Endodermal cell (in vitro differentiated cells): ENCODE measurements at places on chromosomes 4 and X.
A peak's percentile ranks its signal among the peaks of the same experiment; 100 is the strongest.

DNA sequence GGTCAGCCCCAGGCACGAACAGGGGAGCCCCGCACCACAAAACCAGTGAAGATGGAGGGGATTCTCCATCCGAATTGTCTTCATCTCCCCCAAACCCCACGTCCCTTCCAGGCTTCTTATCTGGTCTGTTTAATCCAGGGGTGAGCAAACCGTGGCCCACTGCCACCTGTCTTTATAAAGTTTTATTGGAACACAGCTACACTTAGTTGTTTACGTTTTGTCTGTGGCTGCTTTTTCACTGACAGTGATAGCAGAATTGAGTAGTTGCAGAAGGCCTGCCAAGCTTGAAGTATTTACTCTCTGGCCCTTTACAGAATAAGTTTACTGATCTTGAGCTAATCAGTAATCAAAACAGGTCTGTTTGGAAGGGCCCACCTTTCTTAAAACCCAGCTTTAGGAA lies 324.0 kb downstream of the ARHGAP10 start:
- no peak for DNase-seq

GRCh38 chr4:52646741-52647140 lies 12.4 kb downstream of the USP46 start:
- no peak for DNase-seq

DNA sequence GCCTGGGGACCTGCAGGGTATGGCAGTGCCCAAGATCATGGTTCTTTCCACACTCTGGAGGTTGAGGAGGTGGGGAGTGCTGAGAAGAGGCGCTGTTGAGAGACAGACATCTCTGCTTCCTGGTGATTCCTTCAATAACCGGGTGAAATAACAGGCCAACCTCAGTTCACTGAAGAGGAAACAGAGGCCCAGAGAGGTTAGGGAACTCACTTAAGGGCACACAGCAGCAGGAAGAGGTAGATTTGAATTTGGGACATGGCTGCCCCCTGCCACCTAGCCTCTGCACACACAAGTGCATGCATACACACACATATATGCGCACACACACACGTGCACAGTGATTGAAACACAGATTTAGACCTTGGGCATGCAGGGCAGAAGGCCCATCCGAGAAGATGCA lies 24.9 kb upstream of the HMX1 start:
- DNase-seq, result no peak

DNA sequence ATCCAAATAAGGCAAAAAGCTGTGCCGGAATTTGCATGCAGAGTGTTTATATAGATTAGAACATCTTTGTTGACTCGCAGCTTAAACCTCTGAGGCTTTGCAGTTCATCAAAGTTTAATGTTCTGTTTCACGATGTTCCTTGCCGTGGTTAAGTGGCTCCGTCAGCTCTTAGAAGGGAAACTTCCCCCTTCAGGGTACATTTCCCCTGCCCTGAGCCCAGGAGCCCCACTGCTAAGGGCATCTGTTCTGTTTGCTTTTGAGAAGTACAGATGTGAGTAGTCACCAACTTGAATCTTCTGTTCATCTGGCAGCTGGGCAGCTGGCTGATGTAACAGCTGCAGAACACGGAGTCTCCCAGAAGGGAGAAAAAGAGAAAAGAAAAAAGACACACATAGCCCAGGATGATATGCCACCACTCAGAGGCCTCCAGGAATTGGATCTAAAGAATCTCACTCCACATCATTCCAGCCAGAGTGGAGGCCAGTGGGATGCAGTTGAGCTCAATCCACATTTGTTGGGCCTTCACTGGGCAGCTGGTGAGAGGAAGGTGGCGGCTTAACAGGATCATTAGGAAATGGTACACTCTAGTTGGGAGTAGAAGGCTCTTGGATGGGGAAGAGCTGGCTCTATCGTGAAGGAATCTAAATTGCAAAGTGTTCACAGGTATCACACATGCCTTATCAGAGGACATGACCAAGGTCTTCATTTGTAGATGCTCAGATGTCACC lies 178.7 kb upstream of the RBPJ start:
- no peak for DNase-seq

DNA sequence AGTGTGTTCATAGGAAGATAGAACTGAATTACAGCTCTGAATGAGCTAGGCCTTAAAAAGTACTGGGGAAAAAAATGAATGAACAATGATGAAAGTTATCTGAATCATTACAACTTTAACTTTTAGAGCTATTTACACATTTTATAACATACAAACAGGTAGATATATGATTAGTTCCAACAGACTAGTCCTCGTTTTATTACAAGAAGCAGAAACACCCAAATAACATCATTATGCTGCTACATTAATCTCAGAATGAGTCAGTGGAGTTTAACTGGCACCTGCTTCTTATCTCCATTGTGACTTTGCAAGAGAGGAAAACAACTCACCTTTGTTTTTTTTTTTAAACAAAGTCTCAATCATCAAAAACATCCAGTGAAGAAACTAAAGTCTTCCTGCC lies 15.2 kb downstream of the ATP8A1 start:
- DNase-seq, result no peak

DNA sequence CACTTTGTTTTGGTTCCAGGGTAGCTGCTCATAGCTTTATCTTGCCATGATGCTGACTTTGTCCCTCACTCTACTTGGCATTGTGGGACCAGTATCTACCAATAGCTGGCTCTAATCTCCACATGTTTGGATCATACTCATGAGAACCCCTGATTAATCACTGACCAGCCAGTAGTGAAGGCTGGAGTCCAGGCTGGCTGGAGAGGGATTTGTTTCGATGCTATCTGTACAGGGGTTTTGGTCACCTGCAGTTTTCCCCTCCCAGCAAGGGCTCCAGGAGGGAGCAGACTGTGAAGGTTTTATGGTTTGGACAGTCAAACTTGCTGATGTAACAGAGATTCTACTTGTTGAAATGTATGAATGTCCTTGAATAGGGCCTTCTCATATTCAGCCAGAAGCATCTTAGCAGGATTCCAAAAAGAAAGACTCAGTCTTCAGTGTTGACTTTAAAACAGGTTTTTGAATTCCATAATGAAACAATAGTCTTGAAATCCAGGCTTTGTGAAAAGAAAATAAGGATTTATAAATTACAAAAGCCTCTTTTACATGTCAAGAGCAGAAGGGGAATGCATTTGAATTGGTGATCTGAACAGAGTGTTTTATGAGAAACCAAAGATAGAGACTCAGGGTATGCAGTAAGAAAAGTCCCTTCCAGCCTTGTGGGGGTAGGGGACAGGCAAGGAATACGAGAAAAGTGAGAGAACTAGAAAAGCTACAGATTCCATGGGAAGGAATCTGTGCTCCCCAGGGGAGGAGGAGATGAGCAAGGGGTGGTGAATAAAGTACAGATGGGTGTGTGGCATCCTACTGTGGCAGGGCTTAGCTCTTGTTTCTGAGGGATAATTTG lies 103.1 kb upstream of the SHISA3 start:
- peak; percentile 54 for DNase-seq

DNA sequence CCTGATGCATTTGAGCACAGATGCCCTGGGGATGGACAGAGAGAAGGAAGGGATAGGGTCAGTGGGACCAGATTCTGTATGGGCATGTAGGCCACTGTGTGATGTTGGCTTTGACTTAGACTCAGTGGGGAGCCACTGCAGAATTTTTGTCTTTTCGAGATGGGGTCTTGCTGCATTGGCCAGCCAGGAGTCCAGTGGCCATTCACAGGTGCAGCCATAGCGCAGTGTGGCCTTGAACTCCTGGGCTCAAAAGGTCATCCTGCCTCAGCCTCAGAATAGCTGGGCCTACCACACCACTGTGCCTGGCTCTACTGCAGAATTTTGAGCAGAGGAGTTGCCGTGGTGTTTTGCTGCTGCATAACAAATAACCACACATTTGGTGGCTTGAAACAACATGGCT lies 22.8 kb downstream of the TBC1D14 start:
- DNase-seq, result no peak

- peak; percentile 46 for DNase-seq
These were observed 2.2 kb downstream of the NMU start for GRCh38 chr4:55633903-55634302.

DNA sequence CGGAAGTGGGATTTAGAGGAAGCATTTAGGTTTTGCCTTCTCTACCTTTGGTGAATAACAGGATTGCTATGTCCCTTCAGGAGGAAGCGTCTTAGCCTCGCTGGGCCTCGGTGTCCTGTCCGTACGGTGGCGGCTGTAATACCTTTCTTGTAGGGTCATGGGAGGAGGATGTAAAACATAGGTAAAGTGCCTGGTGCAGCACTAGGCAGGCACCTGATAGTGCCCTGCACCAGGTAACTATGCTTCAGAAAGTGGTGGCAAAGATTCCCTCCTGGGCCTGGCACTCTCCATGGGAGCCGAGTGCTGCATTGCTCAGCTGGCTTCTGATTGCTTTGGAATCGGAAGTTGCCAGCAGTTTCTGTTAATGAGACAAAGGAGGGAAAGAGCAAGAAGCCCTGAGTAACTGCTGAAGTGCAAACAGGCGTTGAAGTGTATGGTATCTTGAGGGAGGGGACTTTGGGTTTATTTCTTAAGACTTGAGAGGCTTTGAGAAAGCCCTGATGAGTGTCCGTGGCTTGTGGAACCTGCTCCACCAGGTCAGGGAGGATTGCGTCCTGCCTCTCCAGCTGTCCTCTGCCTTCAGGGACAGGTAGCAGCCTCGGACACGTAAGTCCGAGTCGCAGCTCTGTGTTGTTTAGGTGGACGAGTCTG lies 45.8 kb downstream of the TBC1D14 start:
- DNase-seq, result peak; percentile 56

DNA sequence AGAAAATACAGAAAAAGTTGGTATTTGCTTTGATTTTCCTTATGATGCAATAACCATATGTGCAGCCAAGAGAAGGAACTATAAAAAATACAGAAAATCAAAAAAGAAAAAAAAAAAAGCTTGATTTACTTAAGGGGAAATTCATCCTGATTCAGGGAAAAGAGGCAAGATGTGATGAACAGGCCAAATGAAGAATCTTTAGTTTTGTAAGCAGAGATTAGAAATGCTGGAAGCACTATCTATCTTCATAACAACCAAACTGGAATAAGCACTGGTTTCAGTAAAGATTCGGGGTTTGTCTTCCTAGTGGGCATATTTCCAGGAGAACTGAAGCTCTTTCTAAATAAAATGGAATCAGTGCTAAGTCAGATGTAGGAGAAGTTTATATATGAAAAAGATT lies 82.9 kb upstream of the KCNIP4 start:
- no peak for DNase-seq

- DNase-seq, result no peak
These were observed 44.0 kb downstream of the KLHL5 start for GRCh38 chr4:39106011-39106410.

DNA sequence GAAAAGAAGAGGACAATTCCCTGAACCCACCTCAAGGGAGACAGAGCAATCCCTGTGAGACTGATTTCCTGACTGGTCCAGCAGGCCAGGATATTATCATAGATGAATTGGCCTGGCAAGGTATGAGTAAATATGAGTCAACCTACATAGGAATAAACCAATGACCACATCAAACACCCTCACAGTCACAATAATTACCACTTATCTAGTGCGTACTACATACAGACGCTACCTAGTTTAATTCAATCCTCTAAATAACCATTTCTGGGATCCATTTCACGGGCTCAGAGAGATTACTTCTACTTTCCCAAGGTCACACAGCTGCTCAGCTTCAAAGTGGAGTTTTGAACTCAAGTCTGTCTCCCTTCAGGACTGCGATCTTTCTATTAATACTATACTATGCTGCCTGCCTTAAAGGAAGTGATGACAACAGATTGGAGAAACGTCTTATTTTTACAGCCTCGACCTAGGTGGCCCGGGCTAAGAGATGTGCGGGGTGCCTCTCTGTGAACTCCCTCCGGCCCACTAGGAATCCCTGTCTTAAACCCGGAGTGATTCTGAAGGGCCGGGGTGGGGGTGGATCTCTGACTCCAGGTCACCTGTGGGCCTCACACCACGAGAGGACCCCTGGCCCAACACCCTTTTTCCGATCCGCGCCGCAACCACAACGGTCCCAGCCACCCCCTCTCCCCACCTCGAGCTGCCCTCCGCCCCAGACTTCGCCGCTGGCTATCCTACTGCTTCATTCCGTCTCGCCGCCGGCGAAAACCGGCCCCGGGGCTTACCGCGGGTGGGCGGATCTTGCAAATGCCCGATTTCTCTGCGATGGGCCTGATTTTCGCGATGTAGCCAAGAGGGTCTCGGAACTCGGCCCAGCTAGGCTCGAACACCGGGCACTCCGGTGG lies 800 bp downstream of the KDM5C start:
- no peak for DNase-seq

DNA sequence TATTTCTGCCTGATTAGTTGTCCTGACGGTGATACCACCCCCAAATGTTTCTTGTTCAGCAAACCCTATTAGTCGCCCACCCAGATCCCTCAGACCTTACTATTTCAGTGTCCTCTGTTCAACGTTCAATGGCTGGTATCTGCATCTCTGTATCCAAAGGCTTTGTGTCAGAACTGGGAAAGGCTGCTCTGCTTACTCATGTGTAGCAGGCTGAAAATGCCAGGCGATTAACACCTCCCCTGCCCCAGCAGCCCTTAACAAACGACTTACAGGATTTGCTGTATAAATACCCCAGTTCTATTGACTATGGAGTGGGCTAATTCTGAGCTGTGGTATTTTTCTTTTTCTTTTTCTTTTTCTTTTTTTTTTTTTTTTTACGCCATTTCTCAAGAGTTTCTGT lies 415.0 kb downstream of the ZNF674 start:
- peak; percentile 68 for DNase-seq

- DNase-seq, result no peak
These were observed 8.6 kb upstream of the RAB28 start for GRCh38 chr4:13492747-13493146.

GRCh38 chr4:82786828-82787227 lies 11.8 kb downstream of the SCD5 start:
- peak; percentile 19 for DNase-seq

GRCh38 chr4:177339477-177340374 lies 30.1 kb downstream of the NEIL3 start:
- DNase-seq, result no peak

GRCh38 chr4:5984843-5985242 lies 33.4 kb downstream of the C4orf50 start:
- no peak for DNase-seq

DNA sequence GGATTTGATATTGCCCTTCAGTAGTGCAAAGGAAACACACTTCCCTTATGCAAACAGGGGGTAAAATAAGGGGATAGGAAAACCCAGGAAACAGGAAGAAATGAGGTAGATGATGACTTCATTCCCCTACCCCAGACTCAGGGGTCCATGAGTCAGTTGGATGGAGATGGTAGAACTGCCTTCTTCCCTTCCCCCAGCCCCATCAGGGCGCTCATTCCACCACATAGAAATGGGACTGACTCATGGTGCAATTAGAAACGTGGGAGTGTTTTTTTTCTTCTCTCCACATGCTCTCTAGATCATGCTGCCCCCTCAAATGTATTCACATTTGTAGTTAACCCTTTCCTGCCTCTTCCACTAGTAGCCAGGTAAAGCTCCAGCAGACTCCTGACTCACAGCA lies 23.1 kb upstream of the ARMCX2 start:
- DNase-seq, result no peak

DNA sequence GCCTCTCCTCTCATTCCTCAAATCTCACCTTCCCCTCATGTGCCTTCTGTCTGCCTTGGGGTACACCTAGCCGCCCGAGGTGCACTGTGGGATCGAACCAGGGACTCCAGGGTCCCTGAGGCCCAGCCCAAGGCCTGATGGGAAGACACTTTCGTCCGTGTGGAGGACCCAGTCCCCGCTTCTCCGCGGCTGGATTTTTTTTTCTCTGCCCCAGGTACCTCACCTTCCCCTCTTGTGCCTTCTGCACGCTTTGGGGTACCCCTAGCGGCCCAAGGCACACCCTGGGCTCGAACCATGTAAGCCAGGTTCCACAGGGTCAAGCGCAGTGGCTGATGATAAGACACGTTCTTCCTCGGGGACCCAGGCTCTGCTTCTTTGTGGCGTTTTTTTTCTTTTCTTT lies 530.7 kb downstream of the CWH43 start:
- DNase-seq, result peak; percentile 29

GRCh38 chrX:153349952-153350351 lies 16.0 kb downstream of the ZNF275 start:
- DNase-seq, result no peak
